NCI-H446 treated with DMSO at 0.1 percent for 48 hours (cell line): ENCODE measurements at places on chromosomes 16 and 17.

DNA sequence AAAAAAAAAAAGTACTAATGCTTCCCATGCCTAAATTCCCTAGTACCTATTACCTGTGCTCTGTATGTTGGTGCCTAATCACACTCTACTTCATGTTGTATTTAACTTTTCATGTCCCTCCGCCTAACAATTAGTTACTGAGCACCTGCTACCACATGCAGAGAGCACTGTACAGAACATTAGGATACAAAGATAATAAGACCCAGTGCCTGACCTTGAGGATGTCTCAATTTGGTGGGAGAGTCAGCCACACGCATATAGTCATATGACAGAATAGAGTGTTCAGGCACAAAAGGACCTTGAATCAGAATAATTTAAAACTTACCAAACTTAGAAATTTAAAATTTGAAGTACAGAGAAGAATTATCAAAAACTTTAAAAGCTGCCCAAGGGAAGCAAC is 42.1 kb downstream of the USP31 start:
- DNase-seq, result no peak

GRCh38 chr16:30122604-30123160 is 338 bp downstream of the MAPK3 start:
- DNase-seq, result no peak

- no peak for DNase-seq
Measured at GRCh38 chr17:296379-296778, 56.2 kb downstream of the RPH3AL start.

- no peak for DNase-seq
Measured at GRCh38 chr17:70230850-70231640, 61.7 kb downstream of the KCNJ2 start.

DNA sequence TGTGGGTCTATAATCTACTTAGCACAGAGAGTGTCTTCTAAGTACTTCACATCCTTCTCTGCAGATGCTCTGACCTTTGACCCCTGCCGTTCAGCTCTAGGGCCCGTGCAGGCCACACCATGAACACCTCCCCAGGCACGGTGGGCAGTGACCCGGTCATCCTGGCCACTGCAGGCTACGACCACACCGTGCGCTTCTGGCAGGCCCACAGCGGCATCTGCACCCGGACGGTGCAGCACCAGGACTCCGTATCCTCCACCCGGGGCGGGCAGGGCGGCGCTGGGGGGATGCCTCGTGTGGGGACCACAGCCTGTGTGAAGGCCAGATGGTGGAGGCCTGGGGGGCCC is 686 bp downstream of the MLST8 start:
- no peak for DNase-seq

GRCh38 chr16:73420244-73420643 is 372.3 kb upstream of the ZFHX3 start:
- DNase-seq, result no peak

GRCh38 chr17:64185101-64185500 is 55.2 kb upstream of the ERN1 start:
- DNase-seq, result no peak

- DNase-seq, result no peak
Measured at GRCh38 chr16:87744750-87745514, 20.9 kb downstream of the KLHDC4 start.

GRCh38 chr17:10251212-10251948 is 53.0 kb upstream of the GAS7 start:
- no peak for DNase-seq

DNA sequence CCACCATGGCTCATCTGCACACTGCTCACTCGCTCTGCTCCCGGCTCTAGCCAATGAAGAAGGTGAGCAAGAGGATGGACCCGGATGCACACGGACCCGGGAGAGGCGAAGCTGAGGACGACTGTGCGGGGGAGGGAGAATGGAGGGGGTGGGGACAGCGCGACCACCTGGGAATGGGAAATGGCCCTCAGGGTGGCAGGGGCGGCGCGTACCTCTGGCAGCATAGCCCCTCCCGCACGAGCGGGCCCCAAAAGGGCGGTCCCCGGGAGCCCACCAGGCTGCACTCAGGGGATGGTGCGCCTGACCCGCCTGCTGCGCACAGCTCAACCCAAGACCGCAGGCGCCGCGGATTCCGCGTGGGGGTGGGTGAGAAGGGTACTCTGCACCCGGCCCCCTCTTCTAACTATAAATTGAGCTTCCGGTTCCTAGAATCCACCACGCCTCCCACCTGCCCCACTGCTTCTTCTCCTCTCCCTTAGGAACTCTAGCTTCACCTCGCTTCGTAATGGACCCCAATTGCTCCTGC is 6.1 kb downstream of the MT1H start:
- no peak for DNase-seq

- DNase-seq, result no peak
Measured at GRCh38 chr17:34850023-34850422, 111.2 kb downstream of the CCT6B start.

GRCh38 chr17:63528183-63528582 is 5.0 kb downstream of the KCNH6 start:
- DNase-seq, result no peak

DNA sequence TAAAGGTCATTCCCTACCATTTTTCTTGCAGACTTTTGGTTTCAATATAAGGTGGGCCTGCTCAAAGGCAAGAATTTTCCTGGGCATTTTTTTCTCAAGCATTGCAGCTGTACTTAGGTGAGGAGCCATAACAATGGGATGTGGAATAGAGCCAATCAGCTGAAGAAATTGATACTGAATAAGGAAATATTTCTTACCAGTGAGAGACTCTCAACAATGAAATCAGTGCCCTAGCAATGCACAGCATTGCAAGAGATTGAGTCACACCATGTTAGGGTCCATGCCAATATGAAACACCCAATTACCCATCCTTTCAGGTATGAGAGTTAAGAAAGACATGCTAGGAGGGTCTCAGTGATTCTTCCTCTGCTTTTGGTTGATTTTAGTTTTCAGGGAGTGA is 237.6 kb downstream of the SOX9 start:
- DNase-seq, result no peak

DNA sequence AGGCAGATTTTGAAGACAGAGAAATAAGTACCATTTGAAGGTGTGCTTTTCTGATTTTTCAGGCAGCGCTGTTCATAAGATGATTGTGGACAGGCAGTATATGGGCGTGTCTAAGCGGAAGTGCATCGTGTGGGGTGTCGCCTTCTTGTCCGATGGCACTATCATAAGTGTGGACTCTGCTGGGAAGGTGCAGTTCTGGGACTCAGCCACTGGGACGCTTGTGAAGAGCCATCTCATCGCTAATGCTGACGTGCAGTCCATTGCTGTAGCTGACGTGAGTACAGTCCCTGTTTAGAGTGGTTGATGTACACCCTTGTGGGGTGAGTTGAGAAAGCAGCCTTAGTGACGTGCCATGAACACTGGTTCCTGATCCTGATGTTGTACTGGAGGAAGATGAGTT is 10.7 kb downstream of the UTP4 start:
- no peak for DNase-seq

DNA sequence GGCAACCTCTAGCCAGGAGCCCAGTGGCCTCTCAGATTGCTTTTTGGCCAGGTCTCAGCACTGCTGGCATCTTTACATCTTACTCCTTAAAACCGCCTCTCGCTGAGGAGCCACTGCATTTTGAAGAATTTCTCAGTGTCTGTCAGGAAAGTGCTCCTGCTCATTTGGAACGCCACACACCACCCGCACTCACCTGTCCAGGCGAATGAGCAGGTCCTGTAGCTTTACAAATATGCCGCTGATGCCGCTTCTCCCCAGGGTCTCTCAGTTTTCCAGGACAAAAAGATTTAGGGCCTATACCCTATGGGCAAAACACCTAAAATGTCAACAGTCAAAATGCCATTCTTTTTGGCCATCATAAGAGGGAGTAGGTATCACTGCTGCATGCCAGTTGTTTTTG is 22.1 kb downstream of the CYB561 start:
- DNase-seq, result no peak

DNA sequence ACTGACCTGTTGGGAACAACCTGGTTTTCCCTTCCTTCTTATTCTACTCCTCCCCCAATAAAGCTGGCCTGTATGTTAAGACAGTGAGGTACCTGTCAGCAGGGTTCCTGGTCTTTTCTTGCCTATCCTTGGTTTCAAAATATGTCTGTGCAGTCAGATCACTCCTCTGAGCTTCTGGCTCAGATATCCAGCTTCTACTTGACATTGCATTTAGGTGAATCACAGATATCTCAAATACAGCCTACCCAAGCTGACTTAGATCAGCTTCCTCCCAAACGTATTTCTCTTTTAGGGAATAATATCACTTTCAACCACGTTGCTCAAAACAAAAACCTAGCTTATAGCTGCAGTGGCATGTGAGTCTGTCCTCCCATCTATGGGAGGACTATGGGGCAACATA is 48.7 kb downstream of the TEX14 start:
- no peak for DNase-seq

DNA sequence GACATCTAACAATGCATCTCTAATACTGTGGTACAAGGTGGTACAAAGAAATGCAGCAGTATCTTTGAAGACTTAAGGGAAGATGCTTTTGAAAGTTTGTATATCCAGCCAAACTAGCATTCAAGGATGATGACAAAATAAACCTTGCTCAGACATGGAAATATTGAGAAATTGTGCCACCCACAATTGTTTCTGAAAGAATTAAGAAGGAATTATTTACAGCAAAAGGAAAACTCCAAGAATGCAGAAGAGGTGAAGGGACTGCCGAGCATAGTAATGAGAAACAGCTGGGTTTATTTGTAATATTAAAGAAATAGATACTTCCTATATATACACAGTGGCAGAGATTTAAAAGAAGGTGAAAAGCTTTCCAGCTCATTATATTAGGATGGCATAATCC is 29.5 kb downstream of the PMFBP1 start:
- DNase-seq, result no peak

DNA sequence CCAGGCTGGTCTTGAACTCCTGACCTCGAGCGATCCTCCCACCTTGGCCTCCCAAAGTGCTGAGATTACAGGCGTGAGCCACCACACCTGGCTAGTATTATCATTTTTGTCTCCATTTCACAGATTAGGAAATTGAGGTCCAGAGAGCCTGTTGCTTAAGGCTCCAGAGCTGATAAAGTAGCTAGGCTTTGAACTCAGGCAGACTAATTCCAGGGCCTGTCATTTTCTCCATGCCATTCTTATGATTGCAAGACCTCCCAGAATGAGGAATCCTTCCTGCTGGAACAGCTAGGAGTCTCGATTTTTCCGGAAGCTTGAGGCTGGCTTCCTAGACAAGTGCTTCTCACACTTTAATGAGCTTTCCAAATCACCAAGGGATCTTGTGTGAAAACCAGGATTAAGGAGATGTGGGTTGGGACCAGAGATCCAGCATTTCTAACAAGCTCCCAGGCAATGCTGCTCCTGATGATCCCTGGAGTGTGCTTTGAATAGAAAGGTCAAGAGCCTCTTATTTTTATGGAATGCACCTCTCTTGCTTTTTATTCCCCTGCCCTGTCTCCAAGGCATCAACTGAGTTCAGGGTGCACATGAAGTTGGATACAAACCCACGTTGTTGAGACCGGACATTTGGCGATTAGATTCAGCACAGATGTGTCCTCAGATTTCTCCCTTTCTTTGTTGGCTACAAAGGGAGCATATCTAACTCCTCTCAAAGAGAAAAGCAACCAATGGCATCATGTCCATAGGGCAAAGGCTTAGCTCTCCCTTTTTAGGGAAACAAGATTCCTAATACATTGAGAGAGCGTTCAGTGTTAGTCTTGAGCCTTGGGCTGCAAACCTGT is 40.3 kb upstream of the FAM20A start:
- no peak for DNase-seq
